Stimulated activated CD4-positive, alpha-beta T cell treated with anti-CD3 and anti-CD28 coated beads, Interleukin-1b, Interleukin-23, amount 100 ng/mL, for 48 hours (primary cell): ENCODE measurements at places on chromosomes 16 and 17.
A peak's percentile ranks its signal among the peaks of the same experiment; 100 is the strongest.

GRCh38 chr16:13463619-13464018 is 456.3 kb upstream of the ERCC4 start:
- DNase-seq = no peak

DNA sequence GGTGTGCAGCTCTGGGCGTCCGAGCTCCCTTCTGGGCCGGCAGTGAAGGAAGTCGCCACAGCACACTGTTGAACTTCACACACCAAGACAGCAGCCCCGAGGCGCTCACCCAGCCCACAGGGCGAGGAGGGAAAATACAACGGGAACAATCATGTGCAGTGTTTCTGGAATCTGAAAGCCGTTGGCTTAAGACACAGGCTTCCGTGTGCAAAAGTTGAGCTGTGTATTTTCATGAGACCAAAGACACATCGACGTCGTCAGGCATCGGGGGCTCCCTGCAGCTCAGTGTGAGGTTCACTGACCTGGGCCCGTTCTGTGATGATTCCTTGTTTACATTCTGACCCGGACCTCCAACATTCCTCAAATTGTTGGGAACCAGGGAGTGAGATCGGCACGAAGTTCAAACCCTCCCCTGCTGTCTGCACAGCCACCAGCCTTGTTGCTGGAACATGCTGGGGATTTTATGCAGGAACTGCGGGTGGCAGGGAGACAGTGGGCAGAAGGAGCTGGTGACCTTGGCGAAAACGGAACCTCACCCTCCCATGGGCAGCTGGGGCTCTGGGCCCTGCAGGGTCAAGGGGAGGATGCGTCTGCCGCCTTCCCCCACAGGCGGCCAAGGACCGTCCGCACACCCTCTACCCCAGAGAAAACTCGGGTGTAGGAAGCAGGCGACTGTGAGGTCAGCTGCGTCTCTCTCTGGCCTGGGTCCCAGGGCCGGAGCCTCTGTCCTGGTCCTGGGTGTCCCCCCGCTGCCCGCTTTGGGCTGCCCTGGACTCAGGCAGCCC is 72.2 kb downstream of the METRNL start:
- DNase-seq = no peak

DNA sequence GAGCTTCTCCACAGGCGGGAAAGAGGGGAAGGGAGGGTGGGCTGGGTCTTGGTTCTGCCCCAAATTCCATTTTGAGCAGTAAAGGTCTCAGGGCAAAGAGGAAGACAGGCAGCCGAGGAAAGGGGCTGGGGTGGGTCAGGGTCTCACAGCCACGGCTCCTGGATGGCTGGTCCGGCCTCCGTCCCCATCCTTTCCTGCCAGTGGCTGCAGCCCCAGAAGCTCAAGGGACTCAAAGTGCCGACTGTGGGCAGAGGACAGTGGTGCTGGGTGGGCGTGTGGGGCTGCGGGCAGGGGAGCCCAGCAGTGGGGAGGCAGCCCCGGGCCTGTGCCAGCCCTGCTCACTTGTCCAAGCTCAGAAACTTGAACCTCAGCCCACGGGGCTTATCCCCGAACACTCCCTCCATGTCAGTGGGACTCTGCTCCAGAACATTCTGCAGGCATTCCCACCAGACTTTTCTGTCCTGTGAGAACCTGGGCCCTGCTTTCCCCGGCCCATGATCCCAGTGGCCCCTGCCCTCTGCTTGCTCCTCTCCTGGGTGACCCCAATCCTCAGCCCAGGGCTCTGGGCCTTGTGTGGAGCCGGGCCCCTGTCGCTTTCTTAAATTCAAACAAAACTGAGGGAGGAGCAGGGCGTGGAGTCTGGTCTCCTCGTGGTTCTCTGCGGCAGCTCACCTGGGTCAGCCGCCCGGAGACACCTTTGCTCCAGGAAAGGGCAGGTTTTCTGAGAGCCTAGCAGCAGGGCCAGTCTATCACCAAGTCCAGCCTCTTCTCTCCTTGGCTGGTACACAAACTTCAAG is 117.8 kb upstream of the METRNL start:
- no peak for DNase-seq

GRCh38 chr16:30030841-30031413 is at the start of gene TLCD3B:
TSS of gene TLCD3B (minus strand) at chr16:30031271. CDS start at chr16:30030527, 744 bp downstream.
- DNase-seq = no peak

DNA sequence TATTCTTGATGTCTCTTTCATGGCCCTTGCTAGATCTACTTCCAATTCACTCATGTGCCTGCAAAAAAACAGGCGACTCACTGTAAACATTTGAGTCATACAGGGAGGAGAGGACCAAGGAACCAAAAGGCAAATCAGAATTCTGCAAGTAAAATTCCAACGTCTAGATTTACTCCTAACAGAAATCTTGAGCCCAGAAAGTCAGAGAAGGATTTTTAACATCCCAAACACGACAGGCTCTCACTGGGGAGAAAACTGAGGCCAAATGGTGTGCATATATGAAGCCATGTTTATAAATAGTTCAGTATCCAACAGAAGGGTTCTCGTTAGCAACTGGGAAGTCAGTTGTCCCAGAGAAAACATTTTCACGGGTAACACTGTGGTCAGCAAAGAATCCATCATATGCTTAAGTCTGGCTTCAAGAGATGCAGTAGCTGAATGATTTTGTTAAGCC is 40.1 kb downstream of the LITAF start:
- no peak for DNase-seq

- DNase-seq = no peak
These were observed 15.8 kb upstream of the EXOSC6 start for GRCh38 chr16:70267516-70267915.

- no peak for DNase-seq
These were observed 1.4 kb downstream of the PYY start for GRCh38 chr17:43952351-43952723.

DNA sequence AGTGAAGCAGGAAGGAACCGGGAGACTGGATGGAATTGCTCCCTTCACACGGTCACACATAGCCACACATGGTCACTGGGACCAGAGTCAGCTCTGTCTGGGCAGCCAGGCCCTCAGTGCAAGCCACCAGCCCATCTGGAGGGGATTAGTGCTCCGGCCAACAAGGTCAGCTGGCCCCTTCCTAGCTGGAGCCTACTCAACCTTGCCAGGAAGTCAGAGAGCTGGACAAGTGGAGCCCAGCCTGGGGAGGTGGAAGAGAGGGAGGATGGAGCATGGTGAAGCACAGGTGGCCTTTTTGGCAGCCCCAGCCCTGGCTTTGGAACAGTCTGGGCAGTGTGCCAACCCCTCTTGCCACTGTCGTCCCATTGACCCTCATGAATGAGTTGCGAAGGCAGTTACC is 3.7 kb upstream of the CACNA1G start:
- DNase-seq = no peak

DNA sequence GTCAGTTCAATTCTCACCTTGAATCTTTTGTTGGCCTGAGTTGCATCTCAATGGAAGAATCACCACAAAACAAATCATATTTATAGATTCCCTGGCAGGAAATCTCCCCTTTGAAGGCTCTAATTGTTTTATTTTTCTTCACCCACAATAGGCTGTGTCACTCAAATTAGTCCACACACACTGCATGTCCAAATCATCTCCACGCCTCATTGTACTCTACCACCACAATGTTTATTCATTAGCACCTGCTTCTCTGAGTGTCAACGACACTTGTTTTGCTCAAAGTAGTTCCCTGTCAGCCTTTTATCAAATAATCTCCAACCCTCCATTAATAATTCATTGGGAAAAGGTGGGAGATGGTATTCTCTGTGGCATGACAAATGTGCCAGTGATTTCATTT is 164.3 kb downstream of the ABCC12 start:
- no peak for DNase-seq

GRCh38 chr16:15873301-15873700 is 15.1 kb downstream of the CEP20 start:
- no peak for DNase-seq

- DNase-seq = no peak
These were observed 3.5 kb downstream of the CD300LB start for GRCh38 chr17:74527756-74528155.

- DNase-seq = no peak
These were observed 11.5 kb upstream of the RFFL start for GRCh38 chr17:35074711-35075707.

GRCh38 chr17:28492352-28493310 is 13.5 kb upstream of the FOXN1 start:
- DNase-seq = no peak

DNA sequence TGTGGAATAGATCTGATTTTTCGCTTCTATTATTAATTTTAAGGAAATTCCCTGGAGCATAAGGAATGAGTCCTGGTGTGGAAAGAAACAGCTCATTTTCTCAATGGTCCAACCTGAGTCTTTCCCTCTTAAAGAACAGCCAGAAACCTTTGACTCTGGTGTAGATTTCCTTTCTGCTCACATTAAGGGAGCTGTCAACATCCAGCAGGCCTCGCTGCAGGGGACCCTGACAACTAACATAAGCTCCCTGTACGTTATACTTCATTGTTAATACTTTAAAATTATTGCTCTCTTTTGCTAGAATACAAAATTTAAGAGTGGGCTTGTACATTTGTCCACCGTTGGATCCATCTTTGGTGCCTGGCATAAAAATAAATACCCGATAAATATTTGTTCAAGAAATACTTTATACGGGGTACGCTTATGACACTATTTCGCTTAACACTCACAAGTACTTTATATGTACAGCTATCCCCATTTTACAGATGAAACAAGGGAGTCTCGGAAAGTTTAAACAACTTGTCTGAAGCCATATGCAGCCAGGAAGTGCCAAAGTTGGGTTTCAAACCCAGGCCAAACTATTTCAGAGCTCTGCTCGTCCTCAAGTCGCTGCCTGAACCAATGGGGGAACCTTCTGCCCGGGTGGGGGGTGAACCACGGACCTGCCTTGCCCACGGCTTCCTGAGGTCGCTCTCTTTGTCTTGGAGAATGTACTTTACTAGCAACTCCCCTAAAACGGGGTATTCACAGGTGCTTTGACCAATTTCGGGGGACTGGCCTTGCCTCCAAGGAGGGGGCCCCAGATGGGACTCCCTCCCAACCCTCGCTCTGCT is 611 bp downstream of the SMARCE1 start:
- peak; percentile 34 for DNase-seq

DNA sequence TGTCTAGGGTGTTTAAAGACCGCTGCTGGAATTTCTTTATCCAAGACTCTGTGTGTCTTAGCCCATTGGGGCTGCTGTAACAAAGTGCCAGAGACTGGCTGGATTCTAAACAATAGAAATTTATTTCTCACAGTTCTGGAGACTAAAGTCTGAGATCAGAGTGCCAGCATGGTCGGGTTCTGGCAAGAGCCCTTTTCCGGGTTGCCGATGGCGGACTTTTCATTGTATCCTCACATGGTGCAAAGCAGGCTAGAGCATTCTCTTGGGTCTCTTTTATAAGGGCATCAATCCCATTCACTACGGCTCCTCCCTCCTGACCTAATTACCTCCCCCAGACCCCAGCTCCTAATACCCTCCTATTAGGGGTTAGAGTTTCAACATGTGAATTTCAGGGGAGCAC is 9.5 kb downstream of the NLRC5 start:
- DNase-seq = no peak

DNA sequence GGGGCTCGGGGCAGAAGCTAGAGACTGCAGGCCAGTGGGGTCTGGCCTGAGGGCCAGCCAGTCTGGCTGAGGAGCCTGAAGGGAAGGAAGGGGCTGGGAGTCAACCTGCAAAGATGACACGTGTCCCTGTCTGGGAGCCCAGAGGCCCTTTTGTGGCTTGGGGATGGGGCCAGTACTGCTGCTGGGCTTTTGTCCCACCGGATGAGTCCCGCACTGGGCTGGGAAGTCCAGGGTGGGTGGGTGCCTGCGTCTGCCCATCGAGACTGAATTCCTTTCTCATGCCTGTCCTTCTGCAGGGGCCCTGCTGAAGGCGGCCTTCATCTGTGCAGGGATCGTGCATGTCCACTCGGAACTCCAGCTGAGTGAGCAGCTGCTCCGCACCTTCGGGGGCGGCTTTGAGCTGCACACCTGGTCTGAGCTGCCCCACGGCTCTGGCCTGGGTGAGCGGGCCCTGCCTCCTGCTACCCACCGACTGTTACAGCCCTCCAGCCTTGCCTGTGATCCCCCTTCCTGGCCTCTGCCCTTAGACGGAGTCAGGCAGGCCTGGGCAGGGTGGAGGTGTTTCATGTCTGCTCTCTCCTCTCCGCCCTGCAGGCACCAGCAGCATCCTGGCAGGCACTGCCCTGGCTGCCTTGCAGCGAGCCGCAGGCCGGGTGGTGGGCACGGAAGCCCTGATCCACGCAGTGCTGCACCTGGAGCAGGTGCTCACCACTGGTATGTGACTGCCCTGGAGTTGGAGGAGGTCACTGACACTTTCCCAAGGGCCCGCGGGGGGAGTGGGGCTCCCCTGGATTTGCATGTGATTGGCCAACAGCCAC is 20.9 kb downstream of the FCSK start:
- DNase-seq = no peak

- DNase-seq = no peak
These were observed 649 bp downstream of the GSE1 start for GRCh38 chr16:85613604-85614337.

GRCh38 chr16:11407047-11407982 is 62.1 kb downstream of the RMI2 start:
- peak; percentile 63 for DNase-seq

DNA sequence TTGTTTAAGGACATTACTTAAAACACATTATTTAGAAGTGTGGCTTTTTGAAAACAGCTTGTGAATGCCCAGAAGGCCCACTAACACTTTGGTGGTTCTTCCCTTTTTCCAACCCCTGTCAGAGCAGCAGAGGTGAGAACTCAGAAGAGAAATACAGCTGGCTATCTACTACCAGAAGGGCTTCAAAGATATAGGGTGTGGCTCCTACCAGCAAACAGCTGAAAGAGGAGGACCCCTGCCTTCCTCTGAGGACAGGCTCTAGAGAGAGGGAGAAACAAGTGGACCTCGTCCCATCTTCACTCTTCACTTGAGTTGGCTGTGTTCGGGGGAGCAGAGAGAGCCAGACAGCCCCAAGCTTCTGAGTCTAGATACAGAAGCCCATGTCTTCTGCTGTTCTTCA is 6.9 kb upstream of the RAPGEFL1 start:
- no peak for DNase-seq

DNA sequence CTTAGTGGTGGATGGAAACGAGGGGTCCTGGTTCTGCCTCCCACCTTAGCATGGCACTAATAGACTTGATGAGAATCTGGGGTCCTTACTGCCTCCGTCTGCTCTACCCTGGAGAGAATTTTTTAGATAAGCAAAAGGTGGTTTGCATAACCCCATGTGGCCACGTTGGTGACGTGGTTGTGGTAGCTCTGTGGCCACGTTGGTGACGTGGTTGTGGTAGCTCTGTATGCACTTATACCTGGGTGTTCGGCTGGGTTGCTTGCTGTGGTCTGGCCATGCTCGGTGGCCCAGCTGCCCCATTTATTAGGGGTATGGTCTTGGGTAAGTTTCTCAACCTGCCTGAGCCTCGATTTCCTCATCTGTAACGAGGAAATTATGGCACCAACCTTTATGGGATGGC is 13.0 kb downstream of the SPIRE2 start:
- no peak for DNase-seq

GRCh38 chr16:67229906-67230808 is 3.2 kb downstream of the TMEM208 start:
- DNase-seq = no peak

- DNase-seq = no peak
These were observed 10.7 kb upstream of the ZNF423 start for GRCh38 chr16:49866595-49867071.
